ENCODE measurements at places on chromosomes 5 and 9.

- no peak for DNase-seq
Observed at GRCh38 chr9:115024925-115025535, 92.9 kb downstream of the TNC start.

DNA sequence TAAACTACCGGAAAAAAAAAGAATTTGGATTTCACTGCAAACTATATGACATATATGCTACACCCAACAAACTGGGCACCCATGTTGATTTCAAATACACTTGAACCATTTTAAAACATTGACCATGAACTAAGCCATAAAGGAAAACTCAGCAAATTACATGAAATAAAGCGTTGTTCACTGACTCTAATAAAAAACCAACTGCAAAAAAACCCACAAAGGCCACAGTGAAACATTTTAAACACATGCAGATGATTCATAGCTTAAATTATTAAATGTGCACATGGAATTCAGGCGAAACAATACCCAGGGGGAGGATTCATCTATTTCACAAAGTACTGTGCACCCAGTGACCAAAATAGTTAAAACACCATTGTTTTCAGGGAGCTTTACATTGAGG lies 33.3 kb downstream of the MTRR start:
- DNase-seq = no peak

DNA sequence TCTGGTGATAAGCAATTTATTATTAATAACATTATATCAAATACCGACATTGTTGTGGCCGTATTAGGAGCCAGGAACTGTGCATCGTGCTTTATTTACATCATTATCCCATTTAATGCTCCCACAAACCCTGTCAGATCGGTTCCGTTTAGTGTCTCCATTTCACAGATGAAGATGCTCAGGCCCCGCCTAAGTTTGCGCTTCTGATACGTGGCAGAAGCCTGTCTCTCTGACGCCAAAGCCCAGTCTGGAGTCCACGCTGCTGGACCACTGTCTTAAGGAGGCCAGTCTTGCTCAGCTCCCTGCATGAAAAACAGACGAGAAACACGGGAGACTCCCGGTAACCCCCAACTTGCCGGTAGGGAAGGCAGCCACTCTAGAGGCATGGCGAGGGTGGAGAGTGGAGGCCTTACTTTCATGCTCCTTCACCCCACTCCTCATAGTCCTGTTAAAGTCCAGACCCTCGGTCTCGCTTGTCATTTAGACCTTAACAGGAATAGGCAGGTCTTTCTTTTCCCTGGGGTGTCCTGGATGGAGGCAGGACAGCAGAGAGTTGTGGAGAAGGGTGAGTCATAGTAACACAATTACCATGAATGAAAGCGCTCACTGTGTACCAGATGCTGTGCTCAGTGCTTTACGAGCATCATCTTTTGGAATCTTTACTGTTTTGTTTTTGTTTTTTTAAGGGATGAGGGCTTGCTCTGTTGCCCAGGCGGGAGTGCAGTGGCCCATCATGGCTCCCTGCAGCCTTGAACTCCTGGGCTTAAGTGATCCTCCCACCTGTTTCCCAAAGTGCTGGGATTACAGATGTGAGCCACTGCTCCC lies 872 bp downstream of the TXNDC15 start:
- peak; percentile 45 for DNase-seq

DNA sequence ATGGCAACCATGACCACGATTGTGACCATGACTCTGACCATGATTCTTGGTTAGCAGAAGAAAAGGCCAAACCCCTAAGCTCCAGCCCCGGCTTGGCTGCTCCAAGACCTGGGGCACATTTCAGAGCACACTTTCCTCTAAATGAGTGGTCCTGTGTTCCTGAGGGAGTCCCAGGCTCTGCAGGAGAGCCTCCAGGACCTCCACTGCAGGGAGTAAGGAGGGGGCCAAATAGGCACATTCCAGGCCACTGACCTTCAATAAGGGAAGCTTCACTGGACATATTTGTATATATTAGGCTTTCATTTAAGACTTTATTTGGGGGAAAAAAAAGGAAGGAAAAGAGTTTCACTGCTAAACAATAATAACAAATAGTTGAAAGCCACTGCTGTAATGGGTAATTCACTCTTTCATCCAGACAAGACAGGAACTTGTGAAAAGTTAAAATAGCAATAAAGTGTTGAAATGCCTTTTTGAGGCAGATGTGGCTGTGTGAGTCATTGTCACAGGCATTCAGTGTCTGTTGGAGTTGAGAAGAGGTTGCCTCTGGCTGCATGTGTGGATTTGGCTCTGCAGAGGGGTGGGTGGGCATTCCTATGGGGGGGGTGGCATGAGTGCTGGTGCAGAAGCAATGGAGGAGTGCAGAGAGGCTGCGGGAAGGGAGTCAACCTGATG lies 63.9 kb upstream of the TGFBR1 start:
- DNase-seq = no peak

- no peak for DNase-seq
Observed at GRCh38 chr9:72614067-72614466, 92.7 kb downstream of the TMC1 start.

DNA sequence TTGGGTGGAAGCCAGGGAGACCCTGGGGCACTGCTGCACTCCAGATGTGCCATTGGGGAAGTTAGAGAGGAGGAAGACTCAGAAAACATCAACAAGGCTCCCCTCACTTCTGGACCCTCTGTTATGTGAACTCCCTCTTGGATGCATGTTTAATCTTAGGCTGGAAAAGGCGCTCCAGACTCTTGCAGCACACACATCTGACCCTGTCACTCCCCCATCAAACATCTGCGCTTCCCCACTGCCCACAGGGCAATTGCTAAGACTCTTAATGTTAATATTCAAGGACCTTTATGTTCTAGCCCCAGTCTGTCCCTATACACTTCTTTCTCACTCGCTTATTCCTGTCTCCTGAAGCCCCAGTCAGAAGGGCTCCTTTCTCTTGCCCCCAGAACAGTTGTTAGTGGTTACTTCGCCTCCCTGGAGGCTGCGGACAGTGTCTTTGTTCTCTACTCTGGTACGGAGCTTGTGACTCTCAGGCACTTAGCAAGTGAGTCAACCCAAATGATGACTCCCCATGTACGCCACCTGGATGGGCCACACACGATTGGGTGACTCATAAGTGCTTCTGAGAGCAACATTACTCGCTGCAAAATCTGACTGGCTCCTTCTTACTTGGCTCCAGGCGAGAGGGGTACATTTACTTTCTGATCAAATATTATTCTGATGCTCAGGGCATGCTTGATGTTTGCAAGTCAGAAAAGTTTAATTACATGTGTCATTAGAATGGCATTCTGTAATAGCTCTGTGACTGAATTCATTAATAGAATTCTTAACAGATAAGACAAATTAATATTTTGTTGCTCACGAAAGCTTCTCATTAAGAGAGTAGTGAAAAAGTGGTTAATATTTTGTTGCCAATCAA lies 193.6 kb downstream of the HSPA4 start:
- DNase-seq = peak; percentile 26

- DNase-seq = no peak
Observed at GRCh38 chr5:181069767-181070491, 29.9 kb downstream of the BTNL9 start.

GRCh38 chr9:129661029-129661428 lies 4.4 kb upstream of the PRRX2 start:
- DNase-seq = no peak

DNA sequence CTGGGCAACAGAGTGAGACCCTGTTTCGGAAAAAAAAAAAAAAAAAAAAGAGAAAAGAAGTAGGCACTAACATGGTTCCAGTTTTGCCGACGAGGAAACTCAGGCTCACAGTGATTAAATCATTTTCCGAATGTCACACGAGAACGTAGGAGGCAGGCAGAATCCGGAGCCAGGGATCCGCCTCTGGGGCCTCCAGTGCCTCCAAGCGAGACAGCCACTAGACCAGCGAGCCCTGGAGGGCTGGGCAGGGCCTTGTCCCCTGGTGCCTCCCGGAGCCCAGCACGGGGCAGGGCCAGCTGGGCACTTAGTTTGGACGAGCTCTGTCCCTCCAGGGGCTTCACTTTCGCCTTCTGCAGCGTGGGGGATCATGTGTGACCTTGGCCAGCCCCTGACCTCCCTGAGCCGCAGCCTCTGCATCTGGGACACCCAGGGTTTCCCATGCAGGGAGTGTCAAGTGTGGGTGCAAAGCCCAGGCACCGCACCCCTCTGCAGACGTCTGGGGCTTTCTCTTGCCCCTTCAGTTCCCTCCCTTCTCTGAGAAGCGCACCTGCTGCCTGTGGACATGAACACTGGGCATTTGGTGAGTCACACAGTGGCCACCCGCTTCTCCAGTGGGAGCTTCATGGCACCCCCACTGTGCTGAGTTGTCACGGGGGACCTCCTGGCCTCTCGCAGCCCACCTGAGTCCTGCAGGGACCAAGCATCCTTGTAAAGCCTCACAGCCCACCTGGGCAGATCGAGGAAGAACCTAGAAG lies 80.3 kb downstream of the RXRA start:
- DNase-seq = no peak

DNA sequence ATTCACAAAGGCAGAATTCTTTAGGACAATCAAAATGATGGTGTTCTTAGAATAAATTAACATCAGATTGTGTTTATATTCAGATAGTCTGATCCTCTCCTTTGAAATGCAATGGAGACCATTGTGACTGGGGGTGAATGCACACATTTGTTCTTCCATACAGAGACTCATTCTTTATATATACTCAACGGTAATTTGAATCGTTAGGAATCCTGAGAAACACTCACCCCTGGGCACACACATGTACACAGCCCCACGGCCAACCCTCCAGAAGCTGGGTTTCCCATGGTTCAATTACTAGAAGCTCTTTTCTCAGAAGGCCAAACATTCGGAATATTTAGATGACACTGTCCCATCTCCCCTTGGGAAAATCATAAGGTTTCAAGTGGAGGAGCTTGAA lies 57.5 kb upstream of the EPB41L4B start:
- no peak for DNase-seq

- DNase-seq = no peak
Observed at GRCh38 chr5:16826379-16827125, 109.5 kb downstream of the MYO10 start.

DNA sequence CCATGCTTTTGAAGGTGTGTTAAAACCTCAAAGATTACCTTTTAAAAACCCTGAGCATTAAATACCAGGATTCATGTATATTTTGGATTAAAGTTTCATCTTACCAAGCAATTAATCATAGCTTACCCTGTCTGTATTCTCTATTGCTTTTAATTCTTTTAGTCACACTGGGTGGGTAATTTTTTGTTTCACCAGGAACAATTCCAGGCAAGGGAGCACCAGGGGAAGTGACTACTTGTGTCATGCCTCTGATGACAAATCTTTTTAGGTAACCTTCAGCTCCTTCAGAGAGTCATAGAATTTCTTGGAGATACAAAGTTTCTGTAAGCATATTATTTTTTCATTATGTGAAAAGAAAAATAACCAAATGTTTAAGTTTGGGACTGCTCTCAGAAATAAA lies 33.4 kb upstream of the ANXA1 start:
- no peak for DNase-seq

DNA sequence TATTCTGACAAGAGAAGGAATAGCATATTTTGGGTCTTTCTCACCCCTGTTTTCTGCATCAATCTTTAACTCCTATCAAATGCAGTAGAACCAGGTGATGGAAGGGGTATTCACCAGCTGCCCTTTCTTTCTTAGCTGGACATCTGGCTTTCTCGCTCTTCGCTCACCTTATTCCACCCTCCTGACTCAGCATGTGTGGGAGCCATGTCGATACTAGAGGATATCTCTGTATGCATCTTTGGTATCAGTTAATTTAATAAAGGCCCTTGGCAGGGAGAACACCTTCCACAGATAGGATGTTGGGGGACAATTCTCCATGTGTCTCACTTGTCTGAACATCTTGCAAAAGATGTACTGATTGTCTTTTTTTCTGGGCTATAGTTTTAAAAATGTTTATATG lies 71.5 kb downstream of the ZNF474 start:
- no peak for DNase-seq

DNA sequence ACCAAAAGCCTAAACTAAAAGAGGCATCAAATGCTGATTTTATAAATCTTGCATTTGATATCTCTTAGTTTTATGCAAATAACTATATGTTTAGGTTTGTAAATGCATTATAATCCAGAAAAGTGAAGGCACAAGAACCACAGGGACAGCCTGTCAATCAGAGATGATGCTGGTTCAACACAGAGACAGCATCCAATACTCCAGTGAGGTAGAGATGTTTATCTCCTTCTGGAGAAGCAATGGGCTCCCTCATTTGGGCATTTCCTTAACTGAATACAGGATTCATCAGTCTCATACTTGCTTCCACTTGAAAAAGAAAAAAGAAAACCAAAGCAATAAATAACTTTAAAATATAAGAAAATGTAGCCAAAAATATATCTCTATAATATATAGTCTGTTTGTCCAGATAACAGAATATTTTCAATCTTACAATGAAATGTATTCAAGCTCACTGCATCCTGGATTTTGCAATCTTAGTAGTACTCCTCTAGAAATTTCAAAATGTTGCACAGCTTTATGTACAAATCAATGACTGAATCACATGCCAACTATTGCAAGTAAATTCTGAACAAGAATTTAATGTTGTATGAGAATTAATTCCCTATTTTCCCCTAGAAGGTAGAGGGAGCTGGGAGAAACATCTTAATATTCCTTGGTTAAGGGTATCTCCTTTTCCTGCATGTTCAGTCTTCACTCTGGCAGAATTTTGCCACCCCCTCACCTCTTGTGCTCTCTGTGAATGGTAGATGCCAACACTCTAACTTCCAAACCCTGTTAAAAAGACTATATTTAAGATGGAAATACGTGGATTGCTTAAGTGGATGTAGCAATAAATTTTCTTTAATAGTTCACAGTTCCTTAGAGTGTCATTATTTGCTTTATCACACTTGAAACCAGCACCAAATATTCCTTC lies 191.1 kb upstream of the GAS1 start:
- no peak for DNase-seq

GRCh38 chr9:134385915-134386314 lies 59.7 kb downstream of the RXRA start:
- no peak for DNase-seq

- no peak for DNase-seq
Observed at GRCh38 chr9:135216791-135217441, 129.4 kb downstream of the OLFM1 start.

- no peak for DNase-seq
Observed at GRCh38 chr9:97772145-97772544, 75.0 kb upstream of the XPA start.

DNA sequence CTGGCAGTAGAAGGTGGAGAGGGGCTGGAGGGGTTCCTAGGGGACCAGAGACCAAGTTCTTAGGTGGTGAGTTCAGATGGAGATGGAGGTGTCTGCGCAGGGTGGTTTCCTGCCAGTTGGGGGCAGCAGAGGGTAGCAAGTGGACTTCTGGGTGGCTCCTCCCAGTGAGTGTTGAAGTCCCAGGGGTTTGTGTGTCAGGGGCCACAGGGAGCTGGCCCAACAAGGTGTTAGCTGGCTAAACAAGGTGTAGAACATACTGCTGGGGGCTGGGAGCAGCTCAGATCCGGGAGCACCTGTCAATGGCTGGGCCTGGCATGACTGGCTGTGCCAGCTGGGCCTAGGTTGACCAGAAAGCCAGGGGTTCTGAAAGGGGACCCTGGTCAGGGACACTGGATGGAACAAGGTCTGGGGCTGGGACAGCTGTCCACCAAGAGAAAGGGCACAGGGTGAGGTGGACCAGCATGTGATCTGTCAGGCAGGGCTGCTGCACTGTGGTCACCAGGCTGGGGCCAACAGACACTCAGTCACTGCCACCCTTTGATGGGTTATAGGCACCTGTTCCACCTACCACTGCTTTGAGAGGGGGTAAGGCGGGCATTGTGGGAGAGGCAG lies 35.6 kb downstream of the DAB2IP start:
- peak; percentile 73 for DNase-seq

Data from stimulated activated CD4-positive, alpha-beta T cell treated with anti-CD3 and anti-CD28 coated beads, Interleukin-2, amount 100 ng/mL, for 48 hours (primary cell).